ENCODE measurements at places on chromosomes 2 and 18. TPM values are rescaled to one million over a fixed set of nuclear protein-coding genes. Genes with fewer than 3 reads are reported as not detected.

Gene TTN
- total RNA-seq: 0.05 TPM

Gene IMPACT
- 28.9 TPM for total RNA-seq

Gene NR4A2
- 0.19 TPM for total RNA-seq

Gene DNAJC5G
- not detected for total RNA-seq

Gene GALNT3
- total RNA-seq: 0.69 TPM

Gene REG3A
- total RNA-seq: not detected

Gene C1QL2
- total RNA-seq: not detected

Gene PRKAG3
- total RNA-seq: not detected

Gene MATN3
- 0.62 TPM for total RNA-seq

Gene OXER1
- total RNA-seq: not detected

Gene CYP26B1
- 11.0 TPM for total RNA-seq

Gene RAB1A
- 81.5 TPM for total RNA-seq

Gene CGREF1
- 9.6 TPM for total RNA-seq

Gene IFIH1
- total RNA-seq: 5.2 TPM

Gene FRZB
- not detected for total RNA-seq

Gene BMP10
- total RNA-seq: not detected

Gene VIT
- 10.0 TPM for total RNA-seq

Gene RPIA
- total RNA-seq: 7.4 TPM

Measured in cardiac ventricle fibroblast (primary cell).